T-cell (primary cell): ENCODE measurements at places on chromosomes 12 and 14. TPM values are rescaled to one million over a fixed set of nuclear protein-coding genes. Genes with fewer than 3 reads are reported as not detected.

Gene PCED1B
- 111 TPM for total RNA-seq

Gene PAH
- total RNA-seq, result 2.0 TPM

Gene KRT78
- not detected for total RNA-seq

Gene AKAP6
- total RNA-seq, result 6.6 TPM

Gene TMPRSS12
- total RNA-seq, result not detected

Gene ANO4
- total RNA-seq, result not detected

Gene LALBA
- total RNA-seq, result not detected

Gene FOXG1
- total RNA-seq, result not detected

Gene POU6F1
- 29.4 TPM for total RNA-seq

Gene CCDC60
- total RNA-seq, result not detected

Gene WNT1
- total RNA-seq, result 0.70 TPM

Gene APOF
- not detected for total RNA-seq

Gene GTF2H3
- 25.5 TPM for total RNA-seq

Gene DPY19L2
- 3.8 TPM for total RNA-seq

Gene ADCY4
- 8.0 TPM for total RNA-seq

Gene RFX4
- total RNA-seq, result not detected

Gene OTX2
- 0.22 TPM for total RNA-seq

Gene CMA1
- total RNA-seq, result not detected

Gene HOXC6
- not detected for total RNA-seq
